ENCODE measurements at places on chromosomes 13 and 19.

DNA sequence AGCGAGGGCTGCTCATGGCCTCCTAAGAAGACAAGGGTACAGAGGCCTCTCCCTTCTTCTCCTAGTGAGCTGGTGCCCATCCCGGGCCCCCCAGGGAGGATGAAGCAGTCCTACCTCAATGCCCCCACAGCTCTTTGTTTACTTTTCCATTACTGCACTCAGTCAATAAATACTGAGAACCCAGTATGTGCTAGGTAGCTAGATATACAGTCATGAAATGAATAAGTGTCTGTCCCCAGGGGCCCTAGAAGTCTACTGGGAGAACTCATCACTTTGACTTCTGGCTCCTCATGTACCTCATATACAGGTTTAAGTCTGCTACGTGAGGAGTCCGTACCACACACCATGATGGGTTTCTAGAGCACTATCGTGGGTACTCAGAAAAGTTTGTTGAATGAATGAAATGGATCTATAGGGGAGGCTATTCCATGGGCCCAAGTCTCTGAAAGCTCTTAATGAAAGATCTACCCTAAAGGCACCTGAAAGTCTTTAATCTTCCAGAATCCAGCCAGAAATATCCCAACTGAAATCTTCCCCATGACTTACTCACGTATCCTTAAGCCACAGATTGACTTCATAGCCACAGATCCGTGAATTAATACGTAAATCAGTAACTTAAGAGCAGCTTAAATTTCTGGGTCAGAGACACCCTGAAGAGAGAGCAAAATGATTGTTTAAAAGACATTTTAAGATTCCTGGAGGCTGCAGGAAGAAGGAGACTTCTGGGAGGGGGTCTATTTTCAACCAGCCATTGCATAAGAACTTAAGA is 51.6 kb upstream of the POMP start:
- no peak for DNase-seq

DNA sequence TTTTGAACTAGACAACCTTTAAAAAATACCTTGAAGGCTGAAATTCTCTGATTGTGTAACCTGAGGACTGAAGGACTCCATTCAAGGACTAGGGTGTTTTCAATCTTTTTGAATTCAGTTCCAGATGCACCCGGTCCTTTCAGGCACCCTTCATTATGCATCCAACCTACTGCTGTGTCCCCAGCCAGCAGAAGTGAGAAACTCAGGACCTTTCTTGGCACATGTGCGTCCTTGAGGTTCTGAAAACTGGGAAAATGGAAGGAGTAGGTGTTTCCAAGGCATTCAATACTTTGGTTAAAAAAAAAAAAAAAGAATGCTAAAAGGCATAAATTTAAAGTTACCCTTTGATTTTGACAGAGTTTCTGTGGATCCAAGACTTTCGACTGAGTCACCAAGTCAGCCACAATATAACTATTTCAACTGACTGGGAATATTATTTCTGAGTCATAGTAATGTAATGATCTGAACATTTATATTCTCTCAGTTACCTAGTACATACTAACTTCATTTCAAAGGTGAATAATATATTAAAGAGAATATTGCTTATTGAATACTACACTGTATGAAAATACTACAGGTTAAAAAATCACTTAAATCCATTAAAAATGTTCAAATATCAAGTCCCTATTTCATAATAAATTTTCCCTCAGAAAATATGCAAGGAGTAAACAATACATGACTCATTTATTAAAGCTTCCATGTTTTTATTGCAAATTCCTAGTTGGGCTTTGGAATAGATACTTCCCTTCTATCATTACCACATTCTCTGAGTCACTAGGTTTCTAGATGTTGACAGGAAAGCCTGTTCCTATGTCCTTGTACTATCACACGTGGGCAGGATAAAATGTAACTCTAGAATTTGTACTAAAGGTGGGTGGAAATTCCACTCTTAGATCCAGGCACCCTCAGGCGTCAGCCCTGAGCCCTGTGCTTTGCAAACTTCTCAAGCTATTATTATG is 2.4 kb upstream of the ITGBL1 start:
- DNase-seq, result no peak

DNA sequence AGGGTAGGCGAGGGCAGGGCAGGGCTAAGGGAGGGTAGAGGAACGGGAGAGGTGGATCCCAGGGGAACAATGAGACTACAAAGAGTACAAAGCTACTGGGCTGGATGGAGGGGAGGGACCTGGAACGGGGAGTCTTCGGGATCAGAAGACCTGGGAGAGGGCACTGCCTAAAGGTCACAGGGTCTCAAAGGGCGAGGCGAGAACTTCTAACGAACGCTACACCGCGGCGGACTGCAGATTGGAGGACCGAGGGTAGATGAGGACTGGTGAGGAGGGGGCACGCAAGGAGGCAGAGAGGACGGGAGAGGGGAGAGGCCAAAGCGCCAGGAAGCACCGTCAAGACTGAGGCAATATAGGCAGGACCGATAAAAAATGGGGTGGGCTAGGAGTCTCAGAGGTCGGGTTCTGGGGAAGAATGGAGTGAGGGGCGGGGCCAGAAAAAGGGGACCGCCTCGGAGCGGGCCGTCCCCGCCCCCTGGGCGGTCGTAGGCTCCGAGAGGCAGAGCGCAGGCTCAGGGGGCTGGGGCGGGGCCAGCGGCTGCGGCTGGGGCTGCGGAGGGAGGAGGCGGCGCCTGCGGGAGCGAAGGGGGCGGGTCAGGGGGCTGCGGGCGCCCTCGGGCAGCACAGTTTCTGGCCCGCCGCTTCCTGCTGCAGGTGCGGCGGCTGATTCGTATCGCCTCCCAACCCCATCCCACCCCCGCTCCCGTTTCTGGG is 1.3 kb upstream of the KCNC3 start:
- DNase-seq, result peak; percentile 72

DNA sequence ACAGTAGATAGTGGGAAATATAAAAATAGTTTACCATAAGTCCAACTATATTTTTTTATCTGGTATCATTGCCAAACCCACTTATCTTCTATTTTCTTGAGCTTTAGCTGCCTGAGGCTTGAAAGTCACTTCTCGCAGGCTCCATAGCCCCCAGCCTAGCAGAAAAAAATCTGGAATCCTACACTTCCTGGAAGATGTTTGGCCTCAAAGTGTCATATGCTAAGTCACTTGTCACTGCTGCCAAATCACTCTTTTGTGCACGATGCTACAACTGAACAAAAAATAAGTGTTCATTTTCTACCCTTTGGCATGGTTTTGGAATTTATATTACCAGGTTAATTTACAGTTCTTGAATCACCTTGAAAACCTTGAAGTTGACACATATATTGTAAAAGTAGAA is 612.5 kb upstream of the ATXN8OS start:
- no peak for DNase-seq

DNA sequence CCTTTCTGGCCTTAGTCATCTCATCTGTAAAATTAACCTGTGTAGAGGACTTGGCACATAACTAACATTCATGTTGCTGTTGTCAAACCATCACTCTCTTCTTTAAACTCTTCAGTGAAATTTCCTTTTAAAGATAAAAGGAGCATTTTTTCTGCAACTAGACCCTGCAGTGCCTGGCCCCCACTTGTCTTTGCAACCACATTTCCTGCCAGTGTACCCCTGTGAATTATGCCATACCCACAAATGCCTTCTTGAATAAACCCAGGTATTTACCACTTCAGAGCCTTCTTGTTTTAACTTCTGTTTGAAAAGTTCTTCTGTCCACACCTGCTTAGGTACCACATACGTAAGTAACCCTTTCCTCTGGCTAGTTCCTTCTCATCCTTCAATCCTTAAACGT is 118.8 kb downstream of the CDK8 start:
- no peak for DNase-seq

GRCh38 chr13:104597546-104598180 is 1531.4 kb upstream of the SLC10A2 start:
- DNase-seq, result no peak

GRCh38 chr13:113066142-113066455 is 39.5 kb upstream of the F7 start:
- DNase-seq, result no peak

- DNase-seq, result no peak
These were observed 334.1 kb downstream of the SHISA2 start for GRCh38 chr13:25717666-25718197.

DNA sequence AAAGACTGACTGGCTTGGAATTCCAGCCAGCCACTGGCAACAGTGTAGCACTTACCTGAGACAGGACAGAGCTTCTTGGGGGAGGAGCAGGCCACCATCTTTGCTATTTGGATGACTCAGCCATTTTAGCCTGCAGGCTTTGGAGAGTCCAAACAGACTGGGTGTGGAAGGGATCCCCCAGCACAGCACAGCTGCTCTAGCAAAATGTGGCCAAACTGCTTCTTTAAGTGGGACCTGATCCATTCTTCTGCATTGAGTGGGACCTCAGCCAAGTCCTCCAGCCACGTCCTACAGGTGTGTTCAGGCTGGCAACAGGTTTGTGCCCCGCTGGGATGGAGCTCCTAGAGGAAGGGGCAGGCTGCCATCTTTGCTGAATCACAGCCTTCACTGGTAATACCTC is 80.0 kb downstream of the NDFIP2 start:
- no peak for DNase-seq

GRCh38 chr13:21909331-21909730 is 238.5 kb downstream of the FGF9 start:
- DNase-seq, result no peak

GRCh38 chr19:56959205-56959604 is 118.7 kb upstream of the PEG3 start:
- DNase-seq, result no peak

- no peak for DNase-seq
These were observed 13.3 kb downstream of the CD70 start for GRCh38 chr19:6577476-6578125.

DNA sequence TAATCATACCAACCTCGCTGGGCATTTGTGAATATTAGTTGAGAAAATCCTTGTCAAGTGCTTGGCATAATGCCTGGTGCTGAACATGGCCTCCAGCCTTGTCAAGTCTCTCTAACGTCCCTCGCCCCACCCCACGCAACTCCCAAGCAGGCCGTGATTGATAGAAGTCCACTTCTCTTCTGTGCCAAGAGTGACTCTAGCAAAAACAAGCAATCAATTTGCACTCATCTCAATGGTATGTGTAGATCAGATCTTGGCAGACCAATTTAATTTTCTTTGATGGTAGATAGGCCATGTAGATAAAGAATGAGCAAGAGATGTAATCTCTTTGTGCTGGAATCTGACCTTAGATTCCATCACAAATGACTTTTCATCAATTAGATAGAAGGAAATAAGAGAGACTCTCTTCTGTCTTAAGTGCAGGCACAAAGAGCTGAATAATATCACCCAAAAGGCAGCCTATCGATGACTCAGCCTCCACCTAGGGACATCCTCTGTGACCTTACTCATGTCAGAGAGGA is 31.0 kb upstream of the KATNAL1 start:
- no peak for DNase-seq

GRCh38 chr19:33405254-33405552 is 31.7 kb downstream of the CEBPG start:
- no peak for DNase-seq

DNA sequence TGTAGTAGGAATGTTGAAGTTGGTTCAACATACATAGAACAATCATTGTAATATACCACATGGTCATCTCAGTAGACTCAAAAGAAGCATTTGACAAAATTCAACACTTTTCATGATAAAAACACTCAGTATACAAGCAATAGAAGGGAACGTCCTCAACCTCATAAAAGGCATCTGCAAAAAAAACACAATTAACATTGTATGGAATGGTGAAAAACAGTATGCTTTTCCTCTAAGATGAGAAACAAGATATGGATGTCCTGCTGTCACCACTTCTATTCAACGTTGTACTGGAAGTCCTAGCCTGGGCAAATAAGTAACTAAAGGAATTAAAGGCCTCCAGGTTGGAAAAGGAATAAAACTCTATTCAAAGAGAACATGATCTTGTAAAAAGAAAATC is 54.5 kb downstream of the FNDC3A start:
- DNase-seq, result no peak

- peak; percentile 58 for DNase-seq
These were observed 11.9 kb upstream of the PRKD2 start for GRCh38 chr19:46728693-46729339.

- DNase-seq, result no peak
These were observed 9.0 kb downstream of the LMO7 start for GRCh38 chr13:75645141-75645540.

- DNase-seq, result no peak
These were observed 216.0 kb downstream of the DNAJC15 start for GRCh38 chr13:43239275-43239840.

GRCh38 chr19:10828981-10829821 is 6.8 kb downstream of the TMED1 start:
- DNase-seq, result no peak

DNA sequence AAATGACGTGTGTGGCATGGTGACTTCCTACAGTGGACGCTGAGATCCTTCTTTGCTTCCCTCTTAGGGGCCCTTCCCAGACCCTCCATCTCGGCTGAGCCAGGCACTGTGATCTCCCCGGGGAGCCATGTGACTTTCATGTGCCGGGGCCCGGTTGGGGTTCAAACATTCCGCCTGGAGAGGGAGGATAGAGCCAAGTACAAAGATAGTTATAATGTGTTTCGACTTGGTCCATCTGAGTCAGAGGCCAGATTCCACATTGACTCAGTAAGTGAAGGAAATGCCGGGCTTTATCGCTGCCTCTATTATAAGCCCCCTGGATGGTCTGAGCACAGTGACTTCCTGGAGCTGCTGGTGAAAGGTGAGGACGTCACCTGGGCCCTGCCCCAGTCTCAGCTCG is 5.2 kb downstream of the LAIR2 start:
- DNase-seq, result no peak

DNA sequence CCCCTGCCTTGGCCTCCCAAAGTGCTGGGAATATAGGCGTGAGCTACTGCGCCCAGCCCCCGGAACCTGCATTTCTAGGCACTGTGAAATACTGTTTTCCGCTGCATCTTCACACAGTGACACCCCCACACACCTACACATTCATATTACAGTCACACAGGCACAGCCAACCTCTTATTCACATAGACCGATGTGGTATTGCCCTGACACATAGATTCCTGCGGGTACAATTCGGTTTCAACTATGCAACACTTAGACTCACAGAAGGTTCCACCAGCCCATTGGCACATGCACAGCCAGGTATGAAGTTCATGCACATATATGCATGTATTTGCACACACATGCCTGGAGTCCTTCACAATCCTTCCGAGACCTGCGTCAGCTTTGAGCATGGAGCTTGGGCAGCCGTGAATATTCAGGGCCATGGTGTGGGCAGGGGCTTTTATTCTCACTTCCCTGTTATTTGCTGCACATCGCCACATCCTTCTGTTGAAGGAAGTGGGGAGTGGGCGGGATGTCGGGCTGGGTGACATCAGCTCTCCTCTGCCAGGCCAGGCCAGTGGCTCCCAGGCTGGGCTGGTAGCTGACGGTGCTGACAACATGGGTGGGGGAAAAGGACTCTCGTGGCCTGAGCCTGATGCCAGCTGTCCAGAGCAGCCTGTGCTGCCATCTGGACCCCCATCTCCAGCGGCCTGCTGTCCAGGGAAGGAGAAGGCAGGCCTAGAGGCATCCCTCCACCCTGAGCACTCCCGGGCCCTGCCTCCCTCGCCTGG is 5.4 kb upstream of the CDC37 start:
- DNase-seq, result peak; percentile 40
